IPS-NIHi11 (cell line): ENCODE measurements at places on chromosomes 3 and 15.

DNA sequence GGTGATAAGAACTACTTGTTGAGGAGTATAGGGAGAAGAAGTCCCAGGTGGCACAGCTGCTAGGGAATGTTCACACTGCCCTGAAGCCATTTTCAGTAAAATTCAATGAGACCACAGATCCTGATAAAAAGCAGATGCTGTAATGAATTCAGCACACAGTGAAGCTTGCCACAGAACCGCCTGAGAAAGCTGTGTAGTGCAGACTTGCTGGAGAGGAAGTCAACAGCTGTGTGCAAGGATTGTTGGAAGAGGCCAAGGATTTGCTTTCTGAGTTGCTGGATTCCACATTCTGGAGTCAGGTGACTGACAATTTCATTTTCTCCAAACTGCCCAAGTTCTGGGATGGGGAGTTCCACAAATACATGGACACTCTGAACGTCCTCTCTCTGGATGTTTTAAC, 70.9 kb downstream of the ANP32A start:
- DNase-seq = no peak

DNA sequence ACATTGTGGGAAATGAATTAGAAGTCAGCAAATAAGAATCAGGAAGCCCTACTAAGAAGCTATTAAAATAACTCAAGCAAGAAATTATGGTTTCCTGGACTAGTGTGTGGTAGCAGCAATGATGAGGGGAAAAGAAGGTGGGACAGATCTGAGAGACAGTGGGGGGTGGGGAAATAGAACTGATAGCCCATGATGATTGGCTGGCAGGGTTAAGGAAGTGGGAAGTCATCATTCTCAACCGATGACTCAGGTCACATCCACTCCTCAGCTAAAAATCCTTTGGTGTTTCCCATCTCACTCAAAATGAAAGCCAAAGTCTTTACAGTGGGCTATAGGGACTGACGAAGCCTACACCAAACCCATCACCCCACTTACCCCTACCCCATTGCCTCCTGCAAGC, 153.9 kb upstream of the ARHGEF26 start:
- no peak for DNase-seq

DNA sequence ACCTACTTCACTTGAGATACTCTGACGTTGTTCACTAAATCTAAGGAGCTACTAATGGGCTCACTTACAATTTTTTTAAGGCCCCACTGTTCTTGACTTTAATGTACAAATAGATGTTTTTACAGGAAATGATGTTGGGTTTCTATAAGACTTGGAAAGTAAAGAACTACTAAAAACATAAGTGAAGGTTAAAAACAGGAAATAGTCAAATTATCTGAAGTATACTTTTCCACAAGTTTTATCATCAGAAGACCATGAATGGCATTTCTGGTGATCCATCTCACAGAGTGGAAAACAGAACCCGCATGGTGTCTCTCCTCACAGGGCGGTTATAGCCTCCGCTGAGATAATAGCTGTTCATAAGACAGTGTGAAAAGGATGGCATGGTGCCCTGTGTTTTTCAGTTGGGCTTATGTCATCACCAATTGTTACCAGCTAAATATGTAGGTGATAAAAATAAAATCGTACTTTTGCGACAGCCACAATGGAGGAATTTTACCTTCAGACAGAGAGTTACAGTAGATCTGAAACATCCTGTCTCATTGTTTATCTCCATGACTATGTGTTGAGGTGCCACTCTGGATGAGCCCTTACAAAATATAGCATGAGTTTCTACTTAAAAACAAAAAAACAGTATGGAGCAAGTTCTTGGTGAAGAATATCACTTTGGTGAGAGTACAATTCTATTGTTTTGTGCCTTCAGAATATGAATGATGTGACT, 462.4 kb downstream of the RAP2B start:
- no peak for DNase-seq

GRCh38 chr3:58111513-58112184, 99.1 kb downstream of the DNASE1L3 start:
- peak; percentile 62 for DNase-seq

GRCh38 chr15:95556225-95556624, 774.3 kb upstream of the NR2F2 start:
- no peak for DNase-seq

- DNase-seq = no peak
Measured at GRCh38 chr3:114274929-114275328, 18.9 kb upstream of the TIGIT start.

DNA sequence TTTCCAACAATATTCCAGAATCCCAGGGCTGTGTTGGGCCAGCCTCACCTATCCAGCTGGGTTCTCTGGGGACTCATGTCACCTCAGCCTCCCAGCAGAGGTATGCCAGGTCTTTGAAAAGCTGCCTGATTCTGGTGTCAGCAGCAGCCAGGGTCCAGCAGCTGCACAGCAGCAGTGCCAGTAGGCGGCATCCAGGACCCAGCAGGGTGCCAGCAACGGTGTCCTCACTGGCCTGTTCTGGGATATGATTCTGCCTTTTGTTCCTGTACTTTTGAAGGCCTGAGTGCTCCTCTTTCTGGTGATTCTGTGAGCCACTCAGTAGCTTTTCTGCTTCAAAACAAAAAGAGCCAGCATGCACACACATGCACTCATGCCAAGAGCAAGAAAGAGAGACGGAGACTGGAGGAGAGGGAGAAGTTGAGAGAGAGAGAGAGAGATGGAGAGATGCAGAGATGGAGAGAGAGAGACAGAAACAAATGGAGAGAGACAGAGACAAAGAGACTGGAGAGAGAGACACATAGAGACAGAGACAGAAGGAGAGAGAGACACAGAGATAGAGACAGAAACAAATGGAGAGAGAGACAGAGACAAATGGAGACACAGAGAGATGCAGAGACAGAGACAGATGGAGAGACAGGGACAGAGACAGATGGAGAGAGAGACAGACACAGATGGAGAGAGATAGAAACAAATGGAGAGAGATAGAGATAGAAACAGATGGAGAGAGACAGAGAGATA, 205.7 kb downstream of the UACA start:
- no peak for DNase-seq

GRCh38 chr3:192889679-192890078, 28.0 kb downstream of the MB21D2 start:
- no peak for DNase-seq

DNA sequence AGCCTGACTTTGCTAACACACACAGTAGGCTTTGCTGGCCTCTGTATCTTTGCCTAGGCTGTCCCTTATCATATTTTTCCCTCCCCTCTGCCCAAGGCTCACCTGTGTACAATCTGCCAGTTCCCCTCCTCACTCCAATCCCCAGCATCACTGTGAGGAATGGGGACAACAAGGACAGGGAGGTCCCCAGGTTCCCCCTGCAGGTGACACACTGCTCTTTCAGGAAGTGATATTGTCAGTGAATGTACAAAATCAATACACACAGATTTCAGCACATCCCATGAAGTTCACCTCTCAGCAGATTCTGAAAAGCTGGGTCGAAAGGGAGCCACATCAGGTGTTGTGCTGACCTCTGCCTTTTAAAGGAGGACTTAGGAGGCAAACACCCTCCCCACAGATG, 177.5 kb downstream of the RAB11A start:
- DNase-seq = no peak

DNA sequence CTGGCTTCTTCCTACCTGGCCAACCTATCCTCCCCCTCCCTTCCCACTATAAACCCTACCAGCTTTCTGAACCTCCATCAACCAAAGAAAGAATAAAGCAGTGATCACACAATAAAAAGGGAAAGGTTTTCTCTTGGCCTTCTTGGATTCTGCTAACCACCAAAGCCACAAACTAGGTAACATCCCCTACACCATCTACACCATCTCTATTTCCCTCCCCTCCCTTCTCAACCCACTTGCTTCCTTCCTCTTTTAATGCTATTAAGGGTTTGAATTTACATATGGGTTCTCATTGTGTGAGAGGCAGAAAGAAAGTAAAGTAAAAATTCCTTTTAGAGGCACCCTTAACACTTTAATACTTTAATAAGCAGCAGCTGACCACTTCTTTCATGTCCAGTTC, 25.8 kb upstream of the RSL24D1 start:
- DNase-seq = no peak

- DNase-seq = no peak
Measured at GRCh38 chr3:150449169-150449721, 41.1 kb downstream of the TSC22D2 start.

GRCh38 chr3:11236588-11237461, 35.4 kb upstream of the ATG7 start:
- peak; percentile 82 for DNase-seq

- DNase-seq = no peak
Measured at GRCh38 chr3:48437812-48438211, 2.1 kb downstream of the CCDC51 start.

- DNase-seq = peak; percentile 77
Measured at GRCh38 chr3:161104561-161105551, at the start of gene B3GALNT1. Gene B3GALNT1, minus strand, starts transcription at chr3:161105349. Its CDS starts 18,595 bp downstream, at chr3:161086754.

- DNase-seq = no peak
Measured at GRCh38 chr15:92243227-92243626, 150.5 kb upstream of the ST8SIA2 start.

- DNase-seq = no peak
Measured at GRCh38 chr3:188518416-188518815, 364.5 kb downstream of the LPP start.

DNA sequence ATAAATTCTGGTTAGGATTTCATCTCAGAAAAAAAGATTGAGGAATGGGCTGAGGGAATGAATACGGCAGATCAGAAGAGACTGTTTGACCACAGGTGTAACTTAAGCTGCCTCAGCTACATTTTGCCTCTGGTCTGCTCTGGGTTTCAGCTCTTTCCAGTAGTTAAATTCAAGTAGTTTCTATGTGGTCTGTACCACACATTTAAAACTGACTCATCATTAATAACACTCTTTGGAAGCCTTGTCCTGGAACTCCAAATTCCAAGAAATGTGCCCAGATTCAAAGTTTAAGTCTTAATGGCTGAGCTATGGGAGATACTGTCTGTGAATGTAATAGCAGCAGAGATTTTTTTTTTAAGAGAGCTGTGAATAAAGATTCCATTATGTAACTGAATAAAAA, 133.1 kb upstream of the IGSF10 start:
- no peak for DNase-seq

GRCh38 chr15:75966073-75966472, 46.2 kb downstream of the NRG4 start:
- DNase-seq = no peak

DNA sequence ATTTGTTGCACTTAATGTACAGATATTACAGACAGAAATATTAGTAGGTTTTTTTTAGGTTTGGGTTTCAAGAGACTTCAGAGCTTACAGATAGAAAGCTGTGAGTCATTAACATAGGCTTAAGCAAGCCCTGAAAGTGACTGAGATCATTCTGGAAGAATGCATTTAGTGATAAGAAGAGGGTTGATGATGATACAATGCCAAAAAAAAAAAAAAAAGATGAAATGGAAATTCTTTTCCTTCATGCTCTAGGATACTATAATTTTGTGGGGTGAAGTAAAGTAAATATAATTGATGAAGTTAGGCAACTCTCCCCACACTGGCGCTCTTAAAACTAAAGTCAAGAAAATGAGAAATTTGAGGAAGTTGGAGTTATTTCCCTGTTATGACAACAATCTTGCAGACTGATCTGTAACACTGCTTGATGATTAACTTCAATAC, 169.4 kb upstream of the ZNF385D start:
- DNase-seq = no peak

DNA sequence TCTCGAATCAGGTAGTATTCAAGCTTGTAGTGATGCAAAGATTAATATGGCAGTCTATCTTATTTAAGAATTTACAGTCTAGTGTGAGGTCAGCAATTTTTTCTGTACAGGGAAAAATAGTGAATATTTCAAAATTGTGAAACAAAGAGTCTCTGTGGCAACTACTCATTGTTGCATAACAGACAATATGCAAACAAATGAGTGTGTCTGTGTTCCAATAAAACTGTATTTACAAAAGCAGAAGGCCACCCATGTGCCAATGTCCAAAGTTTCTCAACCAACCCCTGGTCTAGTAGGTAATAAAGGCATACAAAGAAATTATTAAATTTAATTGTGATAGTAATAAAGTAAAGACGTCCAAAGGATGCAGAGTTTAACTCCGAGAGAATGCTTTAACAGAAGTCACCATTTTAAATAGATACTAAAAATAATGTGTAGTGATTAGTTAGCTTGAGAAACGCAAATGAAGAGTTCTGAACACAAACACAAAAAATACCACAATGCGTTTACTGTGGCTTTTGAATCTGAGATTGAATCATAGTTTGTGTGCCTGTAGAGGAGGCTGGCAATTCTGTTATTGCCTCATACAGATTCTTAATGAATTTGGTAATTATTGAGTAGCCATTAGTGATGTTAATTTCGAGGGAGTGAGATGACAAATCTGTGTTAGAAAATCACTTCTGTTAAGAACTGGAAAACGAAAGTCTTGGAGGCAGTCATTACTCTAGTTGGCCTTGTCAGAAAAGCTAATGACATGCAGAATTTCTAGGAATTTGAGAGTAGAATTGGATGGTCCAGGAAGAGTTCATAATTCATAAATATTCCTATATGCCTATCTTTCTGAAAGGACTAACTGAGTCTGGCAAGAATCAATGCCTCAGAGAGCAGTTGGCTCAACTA, 48.7 kb downstream of the CADM2 start:
- no peak for DNase-seq

DNA sequence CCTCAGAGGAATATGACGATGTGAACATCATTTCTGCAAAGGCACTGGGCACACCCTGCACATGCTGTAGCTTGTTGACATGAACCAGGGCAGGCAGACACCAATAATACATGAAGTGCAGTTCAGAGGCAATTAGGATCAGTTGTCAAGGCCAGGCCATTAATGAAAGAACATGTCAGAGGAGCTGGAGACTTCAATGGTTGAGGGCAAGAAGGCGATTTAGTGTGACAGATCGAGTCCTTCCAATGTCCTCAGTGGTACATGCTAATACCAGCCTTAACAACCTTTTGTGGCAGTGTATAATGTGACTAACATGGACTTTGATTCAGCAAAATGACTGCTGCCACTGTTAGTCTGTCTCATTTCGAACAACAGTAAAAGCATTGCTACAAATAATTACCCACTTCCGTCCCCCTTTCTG, 205.2 kb upstream of the NANOGP8 start:
- no peak for DNase-seq

DNA sequence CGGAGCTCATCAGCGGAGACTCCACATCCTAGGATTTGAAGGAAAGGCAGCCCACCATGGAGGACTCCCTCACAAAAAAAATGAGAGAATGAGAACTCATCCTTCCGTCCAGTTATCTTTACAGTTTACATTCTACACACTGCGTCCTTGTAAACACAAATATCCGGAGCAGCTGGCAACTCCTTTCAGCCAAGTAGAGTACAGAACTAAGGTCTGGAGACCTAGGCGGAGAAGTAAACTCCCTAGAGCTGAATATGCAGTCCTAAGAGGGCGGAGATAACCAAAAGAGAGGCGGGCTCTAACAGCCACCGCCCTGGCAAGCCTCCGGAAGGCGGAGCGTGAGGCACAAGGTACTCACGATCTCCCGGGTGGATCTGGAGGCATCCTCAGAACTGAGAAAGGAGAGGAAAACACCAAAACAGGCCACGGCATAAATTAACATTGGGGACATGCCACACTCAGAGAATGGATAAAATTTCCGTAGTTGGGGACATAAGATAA, 924 bp upstream of the SIN3A start:
- DNase-seq = no peak

DNA sequence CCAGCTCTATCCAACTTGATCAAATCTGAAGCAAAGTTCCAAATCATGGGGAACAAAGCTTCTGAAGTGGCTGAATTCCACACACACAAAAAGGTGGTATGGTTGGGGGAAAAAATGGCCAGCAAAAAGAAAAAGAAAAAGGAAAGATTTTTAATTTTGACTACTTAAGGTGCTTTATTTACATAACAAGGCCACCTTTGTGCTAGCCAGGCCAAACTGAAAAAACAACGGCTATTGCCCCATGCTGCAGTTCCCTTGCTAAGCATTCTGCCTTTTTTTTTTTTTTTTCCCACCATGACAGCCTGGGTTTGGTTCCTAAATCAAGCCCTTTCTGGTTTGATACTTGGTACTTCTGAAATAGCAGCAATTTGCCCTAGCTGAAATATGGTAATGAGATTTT, 66.5 kb upstream of the DAZL start:
- DNase-seq = peak; percentile 50
